ENCODE measurements at places on chromosomes 12 and 14.

DNA sequence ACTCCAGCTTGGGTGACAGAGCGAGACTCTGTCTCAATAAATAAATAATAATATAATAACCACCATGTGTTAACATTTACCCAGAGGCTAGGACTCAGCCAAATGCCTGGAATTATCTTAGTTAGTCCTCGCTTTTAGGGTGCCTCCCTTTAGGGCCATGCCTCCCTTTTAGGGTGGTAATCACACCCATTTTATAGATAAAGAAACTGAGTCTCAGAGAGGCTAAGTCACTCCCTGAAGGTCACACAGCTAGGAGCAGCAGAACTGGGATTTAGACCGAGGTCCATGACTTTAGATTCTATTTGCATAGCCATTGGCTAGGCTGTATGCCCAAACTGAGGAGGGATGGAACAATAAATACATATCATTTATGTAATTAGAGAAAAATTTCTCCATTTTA lies 11.4 kb downstream of the TESC start:
- no peak for DNase-seq

- DNase-seq: no peak
Measured at GRCh38 chr12:77131977-77132490, 66.7 kb upstream of the E2F7 start.

- DNase-seq: no peak
Measured at GRCh38 chr12:13104409-13104808, 942 bp upstream of the GSG1 start.

GRCh38 chr14:30657050-30657449 lies 34.9 kb downstream of the SCFD1 start:
- DNase-seq: no peak

GRCh38 chr12:53505086-53505485 lies 2.2 kb downstream of the NPFF start:
- no peak for DNase-seq

DNA sequence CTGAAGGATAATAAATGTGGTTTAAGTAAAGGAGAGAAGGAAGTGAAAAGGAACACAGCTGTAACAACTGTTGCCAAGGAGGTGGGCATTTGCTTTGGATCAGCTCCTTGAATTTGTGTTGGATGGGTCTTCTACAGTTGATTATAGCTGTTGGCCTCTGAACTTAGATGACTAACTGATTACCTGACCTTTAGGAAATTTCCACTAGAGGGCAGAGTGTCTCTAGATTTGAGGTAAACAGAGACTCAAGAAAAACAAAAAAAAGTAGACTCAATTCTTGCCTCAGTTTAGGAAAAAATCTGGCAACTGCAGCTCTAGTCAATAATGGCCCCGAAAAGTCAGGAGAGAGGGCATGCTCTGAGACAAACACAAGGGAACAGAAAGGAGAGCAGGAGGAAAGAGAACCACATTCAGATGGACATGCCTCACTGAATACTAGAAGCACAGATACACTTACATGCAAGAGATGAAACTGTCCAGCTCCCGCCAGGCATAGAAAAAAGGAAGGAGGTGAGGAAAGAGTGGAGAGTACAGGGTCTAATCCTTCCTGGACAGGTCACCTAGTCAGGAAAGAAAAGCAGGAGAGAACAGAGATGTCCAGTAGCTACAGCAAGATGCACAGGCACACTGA lies 20.6 kb downstream of the COX14 start:
- no peak for DNase-seq

DNA sequence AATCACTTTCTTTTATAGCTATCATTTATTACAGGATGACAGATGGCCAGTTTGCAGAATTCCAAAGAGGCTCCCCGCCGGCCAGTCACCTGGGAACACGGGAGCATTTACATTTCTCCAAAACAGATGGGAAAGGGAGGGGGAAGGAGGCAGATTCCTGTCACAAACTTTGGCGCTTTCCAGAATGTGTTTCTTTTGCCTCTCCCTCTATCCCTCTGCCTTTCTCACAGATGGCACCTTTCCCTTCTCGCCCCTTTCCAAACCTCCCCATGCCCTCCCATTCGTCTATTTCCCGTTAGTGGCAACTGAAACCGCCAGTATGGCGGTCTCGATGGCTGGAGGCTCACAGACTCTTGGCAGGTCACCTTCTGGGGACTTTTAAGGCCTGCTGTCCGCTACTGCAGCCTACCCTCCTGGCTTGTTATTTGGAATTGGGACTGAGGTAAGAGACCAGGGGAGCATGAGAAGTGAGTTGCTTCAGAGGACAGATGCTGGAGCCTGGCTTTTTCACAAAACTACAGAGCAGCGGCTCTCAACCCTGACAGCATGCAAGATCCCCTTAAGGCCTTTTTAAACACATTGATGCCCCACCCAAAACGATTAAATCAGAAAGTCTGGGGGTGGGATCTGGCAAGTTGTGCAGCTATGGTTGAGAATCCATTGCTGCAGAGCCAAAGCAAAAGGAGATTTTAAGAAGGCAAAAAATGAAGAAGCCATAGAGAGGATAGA lies 161.5 kb upstream of the VASH1 start:
- no peak for DNase-seq

GRCh38 chr12:119292893-119293630 lies 41.5 kb upstream of the CCDC60 start:
- DNase-seq: no peak

DNA sequence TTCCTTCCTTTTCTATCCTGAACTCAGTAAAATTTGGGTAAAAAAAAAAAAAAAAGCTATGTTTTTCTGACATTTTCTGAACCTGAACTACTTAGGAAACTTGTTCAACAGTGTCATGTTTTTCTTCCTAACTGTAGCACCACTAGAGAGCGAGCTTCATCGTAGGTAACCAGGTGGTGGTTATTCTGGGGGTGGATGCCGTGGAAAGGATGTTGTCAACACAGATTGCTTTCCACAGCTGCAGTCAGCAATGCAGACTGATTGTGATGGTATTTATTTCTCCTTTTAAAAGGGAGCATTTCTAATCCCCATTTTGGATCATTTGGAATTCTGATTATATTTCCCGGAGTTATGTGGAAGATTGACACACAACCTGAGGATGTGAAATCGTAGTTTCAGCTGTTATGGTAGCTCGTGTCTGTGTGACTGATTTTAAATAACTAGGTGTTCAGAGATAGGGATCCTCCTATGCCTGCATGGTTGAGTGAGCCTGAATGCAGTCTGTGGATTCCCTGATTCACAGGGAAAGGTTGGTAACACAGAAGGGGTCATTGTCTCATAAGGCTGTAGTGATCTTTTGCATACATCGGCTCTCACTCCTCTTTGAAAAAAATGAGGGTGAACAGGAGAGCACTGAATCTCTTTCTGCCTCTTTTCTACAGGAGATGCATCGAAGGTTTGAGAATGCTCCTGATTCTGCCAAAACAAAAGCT lies 113.2 kb downstream of the ERC1 start:
- no peak for DNase-seq

DNA sequence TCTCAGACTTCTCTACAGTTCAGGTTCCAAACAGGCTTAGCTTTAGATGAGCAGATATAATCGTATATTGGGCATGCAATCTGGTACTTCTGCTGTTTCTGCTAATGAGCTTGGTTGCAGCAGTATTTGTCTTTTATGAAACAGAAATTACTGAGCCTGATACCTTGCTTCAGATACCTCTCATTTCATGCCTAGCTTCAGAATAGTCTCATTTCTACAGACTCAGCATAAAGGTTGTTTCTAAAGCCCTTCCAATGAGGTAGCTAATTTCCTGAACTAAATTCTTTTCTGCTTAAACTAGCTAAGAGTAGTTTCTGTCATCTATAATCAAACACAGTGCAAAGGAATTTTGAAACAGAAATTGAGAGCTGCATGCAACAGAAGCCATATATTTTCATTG lies 275.0 kb upstream of the KITLG start:
- no peak for DNase-seq

DNA sequence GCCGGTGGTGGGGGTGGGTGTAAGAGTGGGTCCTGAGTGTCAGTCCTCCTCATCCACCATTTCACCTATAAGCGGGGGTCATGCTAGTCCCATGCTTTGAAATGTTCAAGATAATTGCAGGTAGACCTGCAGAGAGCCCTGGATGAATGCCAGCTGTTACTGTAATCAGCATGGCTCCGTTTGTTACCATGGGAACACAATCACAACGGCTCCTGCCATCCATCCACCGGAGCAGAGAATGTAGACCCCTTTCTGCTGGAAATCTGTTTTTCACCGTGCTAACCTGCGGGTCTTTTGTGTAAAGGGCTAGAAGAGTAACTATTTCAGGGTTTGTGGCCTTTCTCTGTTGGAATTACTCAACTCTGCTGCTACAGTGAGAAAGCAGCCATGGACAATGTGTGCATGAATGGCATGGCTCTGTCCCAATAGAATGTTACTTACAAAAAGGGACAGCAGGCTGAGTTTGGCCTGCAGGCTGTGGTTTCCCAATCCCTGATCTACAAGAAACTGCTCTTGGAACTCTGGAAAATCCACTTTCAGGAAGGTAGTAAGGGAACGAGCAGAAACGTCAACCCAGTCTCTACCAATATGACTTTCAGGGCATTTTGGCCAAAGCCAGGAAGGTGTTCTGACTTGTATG lies 36.1 kb downstream of the KCTD10 start:
- DNase-seq: no peak

- DNase-seq: no peak
Measured at GRCh38 chr12:26512213-26512612, 316.8 kb downstream of the SSPN start.

GRCh38 chr12:31005256-31005943 lies 68.3 kb upstream of the DDX11 start:
- DNase-seq: no peak

GRCh38 chr14:28830115-28830534 lies 63.5 kb downstream of the FOXG1 start:
- no peak for DNase-seq

GRCh38 chr12:10668526-10668925 lies 5.3 kb downstream of the STYK1 start:
- no peak for DNase-seq

GRCh38 chr12:12821975-12822374 lies 8.8 kb downstream of the DDX47 start:
- DNase-seq: no peak

DNA sequence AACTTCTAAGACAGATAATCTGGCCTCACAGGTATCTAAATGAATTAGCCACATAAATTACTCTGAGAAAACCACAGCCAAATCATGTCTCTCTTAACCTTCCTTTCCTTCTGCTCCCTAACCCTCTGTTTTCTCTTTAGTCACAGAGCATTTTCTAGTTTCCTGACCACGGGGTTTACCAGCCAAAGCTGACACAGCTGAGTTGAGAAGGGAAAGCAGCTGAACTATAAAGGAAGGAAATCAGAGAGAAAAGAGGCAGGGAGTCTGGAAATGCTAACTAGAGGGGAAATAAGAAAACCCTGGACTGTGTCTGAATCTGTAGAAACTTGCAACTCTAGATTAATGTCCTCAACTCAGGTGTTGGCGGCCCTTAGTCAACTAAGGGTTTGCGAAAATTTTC lies 24.4 kb downstream of the ANKS1B start:
- DNase-seq: no peak
